ENCODE measurements at places on chromosomes 11 and 22.

DNA sequence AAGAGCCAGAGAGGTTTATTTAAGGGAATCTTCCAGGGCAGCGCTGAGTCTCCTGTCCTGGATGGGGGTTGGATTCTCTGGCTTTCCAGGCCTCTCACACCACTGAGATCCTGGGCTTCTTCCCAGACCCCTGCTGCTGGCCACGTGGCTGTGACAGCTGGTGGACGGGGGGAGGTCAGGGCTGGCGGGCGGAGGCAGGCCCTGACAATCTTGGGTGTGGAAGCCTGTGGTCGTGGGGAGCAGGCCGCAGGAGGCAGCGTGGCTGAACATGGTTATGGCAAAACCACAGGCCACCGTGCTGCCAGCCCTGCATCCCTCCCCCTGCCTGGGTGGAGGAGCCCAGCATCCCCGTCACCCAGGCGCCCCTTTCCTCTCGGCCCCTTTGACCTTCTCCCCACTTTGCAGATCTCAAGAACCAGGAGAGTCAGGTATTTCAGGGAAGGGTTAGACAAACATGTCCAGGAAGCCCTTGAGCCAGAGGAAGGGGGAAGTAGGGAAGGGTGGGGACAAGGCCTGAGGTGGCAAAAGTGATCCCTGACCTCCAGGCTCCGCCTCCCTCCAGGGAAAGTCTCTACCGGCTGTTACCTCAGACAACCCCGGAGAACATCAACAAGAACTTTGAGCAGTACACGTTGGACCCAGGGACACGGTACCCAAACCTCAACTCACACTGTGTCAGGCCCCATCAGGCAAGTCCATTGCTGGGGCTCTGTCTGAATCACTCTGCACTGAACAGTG lies 111.8 kb downstream of the MICAL2 start:
- no peak for DNase-seq

GRCh38 chr22:25572708-25573171 lies 8.3 kb downstream of the GRK3 start:
- no peak for DNase-seq

DNA sequence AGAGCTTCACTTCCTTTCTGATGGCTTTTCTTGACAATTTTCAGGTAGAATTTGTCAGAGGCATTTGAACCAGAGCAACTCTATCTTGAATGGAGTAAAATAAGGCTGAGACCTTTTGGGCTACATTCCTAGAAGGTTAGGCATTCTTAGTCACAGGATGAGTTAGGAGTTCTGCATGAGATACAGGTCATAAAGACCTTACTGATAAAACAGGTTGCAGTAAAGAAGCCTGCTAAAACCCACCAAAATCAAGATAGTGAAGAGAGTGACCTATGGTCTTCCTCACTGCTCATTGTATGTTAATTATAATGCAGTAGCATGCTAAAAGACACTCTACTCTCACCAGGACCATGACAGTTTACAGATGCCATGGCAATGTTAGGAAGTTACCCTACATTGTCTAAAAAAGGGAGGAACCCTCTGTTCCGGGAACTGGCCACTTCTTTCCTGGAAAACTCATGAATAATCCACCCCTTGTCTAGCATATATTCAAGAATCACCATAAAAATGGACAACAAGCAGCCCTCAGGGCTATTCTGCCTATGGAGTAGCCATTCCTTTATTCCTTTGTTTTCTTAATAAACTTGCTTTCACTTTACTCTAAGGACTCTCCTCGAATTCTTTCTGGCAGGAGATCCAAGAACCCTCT lies 1519.7 kb upstream of the TENM4 start:
- DNase-seq: peak; percentile 34

- no peak for DNase-seq
Measured at GRCh38 chr11:60933416-60934123, 9.3 kb downstream of the TMEM132A start.

DNA sequence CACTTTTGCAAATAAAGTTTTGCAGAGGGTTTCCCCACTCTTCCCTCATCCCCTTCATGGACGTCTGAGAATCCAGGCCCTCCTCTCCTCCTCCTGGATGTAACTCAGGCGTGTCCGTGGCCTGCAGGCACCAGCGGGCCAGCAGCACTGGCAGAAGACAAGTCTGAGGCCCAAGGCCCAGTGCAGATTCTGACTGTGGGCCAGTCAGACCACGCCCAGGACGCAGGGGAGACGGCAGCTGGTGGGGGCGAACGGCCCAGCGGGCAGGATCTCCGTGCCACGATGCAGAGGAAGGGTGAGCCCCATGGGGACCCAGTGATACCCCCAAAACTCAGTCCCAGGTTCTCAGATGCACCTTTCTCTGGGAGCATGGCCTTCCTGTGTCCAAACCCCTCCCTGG lies 14.4 kb downstream of the TUB start:
- no peak for DNase-seq

DNA sequence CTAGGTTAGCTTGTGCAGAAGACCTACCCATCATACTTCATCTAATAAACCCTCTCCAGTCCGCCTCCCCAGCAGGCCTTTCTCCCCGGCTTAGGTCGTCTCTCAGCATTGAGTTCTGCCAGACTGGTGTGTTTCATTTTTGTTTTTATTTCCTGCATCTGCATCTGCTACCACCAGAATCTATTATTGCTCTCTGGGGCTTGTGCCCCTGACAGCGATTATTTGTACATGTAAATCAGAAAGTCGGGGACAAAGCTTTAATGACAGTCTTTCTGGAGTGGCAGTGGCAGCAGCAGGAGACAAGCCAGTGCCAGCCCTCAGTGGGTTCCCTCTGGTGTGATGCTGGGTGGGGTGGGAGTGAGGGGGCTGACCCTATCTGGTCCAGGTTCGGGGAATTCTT lies 127.5 kb downstream of the PKNOX2 start:
- no peak for DNase-seq

- no peak for DNase-seq
Measured at GRCh38 chr11:61549662-61550568, 31.0 kb downstream of the SYT7 start.

GRCh38 chr11:15347969-15348734 lies 233.4 kb downstream of the INSC start:
- DNase-seq: no peak

- peak; percentile 37 for DNase-seq
Measured at GRCh38 chr11:16859651-16860050, 121.2 kb downstream of the C11orf58 start.

DNA sequence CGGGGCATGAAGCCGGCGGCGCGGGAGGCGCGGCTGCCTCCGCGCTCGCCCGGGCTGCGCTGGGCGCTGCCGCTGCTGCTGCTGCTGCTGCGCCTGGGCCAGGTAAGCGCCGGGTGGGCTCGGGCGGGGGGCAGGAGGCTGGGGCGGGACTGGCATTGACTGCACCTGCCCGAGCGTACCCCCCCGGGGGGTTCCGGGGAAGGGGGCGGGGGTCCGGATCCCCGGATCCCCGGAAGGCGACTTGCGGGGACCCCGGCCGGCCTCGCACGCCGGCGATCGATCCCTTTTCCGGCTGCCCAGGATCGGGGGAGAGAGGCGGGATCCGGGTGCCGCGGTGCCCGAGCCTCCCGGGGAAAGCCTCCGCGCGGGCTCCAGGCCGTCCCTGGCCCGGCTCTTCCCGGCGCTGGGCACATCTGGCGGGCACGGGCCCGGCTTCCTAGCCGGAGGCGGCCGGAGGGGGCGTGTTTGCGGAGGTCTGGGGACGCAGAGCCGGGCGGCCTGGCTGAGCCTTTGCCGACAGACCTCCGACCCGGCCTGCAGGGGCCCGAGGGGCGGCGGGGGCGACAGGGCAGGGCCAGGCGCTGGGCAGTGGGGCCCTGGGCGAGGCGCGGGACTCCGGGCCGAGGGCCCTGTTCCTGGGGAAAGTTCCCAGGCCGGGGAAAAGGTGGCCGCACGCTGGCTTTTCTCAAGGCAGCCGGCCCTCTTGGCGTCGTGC lies 705 bp downstream of the PTPRJ start:
- peak; percentile 58 for DNase-seq

GRCh38 chr11:120126620-120127019 lies 11.3 kb downstream of the TRIM29 start:
- no peak for DNase-seq

- DNase-seq: no peak
Measured at GRCh38 chr11:46632502-46632901, 15.1 kb downstream of the ATG13 start.

DNA sequence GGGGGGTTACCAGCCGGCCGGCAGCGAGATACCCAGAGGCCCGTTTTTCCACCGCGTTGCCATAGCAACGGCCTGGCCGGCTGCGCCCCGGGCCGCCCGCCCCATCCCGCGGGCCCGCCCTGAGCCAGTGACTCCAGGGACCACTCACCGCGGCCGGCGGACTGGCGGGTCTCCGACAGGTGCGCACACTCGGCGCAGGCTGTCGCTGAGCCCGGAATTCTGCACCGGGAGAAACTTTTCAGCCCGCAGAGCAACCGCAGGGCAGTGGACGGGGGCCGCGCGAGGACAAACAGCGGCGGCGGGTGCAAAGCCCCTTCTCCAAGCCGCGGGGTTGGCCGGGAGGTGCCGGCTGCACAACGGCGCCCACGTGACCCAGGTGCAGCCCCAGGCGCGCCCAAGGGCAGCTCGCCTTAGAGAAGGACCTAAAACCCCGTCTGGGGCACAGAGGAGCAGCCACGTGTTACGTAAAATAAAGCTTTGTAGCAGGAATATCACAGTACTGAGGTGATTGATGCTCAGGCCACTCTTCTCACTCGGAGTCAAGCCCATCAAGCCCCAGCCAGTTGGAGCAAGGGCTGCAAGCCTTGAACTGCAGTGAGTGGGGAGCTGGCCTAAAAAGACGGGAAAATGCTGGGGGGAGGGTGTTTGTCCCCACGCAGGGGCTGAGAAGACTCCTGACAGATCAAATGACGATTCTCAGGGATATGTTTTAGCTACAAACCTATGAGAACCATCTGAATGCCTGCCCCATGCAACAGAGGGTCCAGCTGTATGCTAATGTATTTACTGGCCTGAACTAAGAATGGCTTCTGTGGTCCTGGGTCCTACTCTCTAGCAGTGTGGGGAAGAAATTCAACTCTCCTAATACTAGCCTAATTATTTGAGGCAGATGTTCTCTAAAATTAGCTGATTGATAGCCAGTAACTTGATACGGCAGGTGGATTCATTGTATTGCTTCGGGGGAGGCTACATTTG lies at the start of gene STK33:
Gene STK33 (minus strand): TSS at position 294 of the 975 bp plus-strand sequence. CDS start 119,323 bp downstream, outside the sequence.
- DNase-seq: peak; percentile 51

DNA sequence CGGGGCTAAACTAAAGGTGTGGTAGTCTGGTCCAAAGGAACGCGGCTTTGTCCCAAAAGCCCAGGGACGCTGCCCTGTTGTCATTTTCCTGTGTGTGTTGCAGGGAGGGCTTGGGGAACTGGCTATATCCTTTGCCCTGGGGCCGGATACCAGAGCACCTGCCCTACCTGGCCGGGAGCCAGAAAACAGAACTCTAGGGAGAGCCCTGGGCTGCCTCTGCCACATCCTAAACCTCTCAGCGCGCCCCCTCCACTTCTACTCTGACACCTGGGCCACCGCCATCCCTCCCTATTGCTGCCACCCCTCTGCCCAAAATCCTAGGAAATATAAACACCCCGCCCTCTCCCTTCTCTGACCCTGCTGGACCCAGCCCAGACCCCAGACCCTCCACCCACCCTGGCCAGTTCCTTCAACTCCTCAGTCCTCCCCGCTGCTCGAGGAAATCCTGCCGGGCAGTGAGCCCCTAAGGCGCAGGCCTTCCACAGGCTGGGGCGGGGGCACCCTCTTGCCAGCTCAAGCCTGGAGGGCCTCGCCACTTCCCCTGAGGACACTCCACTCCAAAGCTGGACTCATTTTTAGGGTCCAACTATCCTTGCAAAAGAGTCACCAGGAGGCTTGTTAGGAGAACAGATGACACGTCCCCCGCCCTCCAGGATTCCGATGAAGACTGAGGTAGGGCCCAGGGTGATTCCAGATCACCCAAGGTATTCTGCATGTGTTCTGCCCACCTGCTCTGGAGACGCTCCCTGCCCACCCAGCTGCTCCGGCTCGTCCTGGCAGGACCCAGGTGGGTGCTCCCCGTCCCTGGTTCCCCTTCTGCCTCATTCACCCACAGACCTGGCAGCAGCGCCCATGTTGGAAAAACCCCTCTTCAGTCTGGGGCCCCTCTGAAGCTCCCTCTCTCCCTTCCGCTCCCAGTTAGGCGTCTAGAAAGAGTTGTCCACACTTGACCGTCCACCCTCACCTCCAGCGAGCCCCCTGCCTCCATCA lies 12.2 kb downstream of the KCTD17 start:
- peak; percentile 13 for DNase-seq
